ENCODE measurements at places on chromosomes 6 and 20.

- no peak for DNase-seq
Measured at GRCh38 chr6:158068156-158068892, 86.7 kb downstream of the SYNJ2 start.

GRCh38 chr6:22372922-22373321 is 76.1 kb upstream of the PRL start:
- no peak for DNase-seq

DNA sequence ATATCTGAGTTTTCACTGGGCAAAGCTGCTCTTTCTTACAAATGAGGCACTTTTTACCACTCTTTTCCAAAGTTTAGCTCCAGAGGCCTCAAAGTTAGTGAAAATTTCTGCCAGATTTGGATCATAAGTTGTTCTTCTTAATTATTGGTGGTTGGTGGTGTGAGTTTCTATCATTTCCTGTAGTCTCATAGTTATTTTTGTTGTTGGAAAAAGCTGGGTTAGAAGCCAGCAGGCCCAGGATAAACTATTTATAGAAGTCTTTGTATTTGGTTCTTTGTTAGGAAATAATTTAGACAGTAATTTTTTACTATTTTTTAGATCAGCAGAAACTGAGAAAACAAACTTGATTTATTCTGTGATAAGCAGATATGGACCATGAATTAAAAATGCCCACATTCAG is 10.6 kb downstream of the PFDN4 start:
- no peak for DNase-seq

DNA sequence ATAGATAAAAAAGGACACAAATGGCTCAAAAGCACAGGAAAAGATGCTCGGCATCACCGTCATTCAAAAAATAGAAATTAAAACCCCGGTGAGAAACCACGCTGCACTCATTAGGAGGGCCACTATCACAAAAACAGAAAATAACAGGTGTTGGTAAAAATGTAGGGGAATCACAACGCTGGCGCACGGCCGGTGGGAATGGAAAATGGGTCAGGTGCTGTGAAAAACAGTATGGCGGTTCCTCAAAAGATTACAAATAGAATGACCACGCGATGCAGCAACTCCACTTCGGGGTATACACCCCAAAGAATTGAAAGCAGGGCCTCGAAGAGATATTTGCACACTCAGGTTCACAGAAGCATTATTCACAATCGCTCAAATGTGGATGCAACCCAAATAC is 28.3 kb downstream of the NPEPL1 start:
- no peak for DNase-seq

DNA sequence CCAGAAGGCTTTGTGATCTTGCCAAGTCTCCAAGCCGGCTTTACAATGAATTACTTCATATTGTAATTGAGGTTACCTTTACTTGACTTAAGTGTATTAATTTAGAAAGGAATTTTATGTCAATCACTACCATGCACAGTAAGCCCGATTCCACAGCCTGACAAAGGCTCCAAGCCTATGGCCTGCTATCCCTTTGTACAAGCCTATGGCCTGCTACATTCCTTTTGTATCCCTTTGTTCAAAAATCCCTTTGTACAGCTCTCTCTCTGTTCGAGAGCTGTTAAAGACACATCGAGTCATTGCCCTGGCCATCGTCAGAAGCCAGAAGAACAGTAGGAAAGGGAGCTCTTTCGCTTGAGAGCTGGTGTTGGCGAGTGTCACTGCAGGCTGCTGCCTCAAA is 2.7 kb upstream of the EDN3 start:
- no peak for DNase-seq
